ENCODE measurements at places on chromosomes 12 and 14. TPM values are rescaled to one million over a fixed set of nuclear protein-coding genes. Genes with fewer than 3 reads are reported as not detected.

CFAP54 gene
- 0.24 TPM for total RNA-seq

DNA sequence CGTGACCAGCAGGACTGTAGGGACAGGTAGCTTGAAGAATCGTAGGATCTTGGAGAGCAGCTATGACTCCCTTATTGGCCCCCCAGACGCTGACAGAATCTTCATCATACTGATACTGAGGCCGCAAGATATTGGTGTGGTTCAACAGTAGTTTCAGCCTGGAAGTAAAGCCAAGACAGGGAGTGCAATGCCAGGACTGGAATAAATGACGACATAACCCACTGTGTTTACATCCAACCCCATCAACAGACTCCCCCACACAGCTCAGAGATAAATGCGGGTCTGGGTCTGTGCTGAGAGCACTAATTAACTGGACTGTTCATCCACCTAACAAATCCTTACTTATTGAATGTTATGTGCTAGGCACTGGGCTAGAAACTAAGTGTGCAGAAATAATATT, 16.6 kb downstream of the NOXRED1 start:
- no peak for DNase-seq

DNA sequence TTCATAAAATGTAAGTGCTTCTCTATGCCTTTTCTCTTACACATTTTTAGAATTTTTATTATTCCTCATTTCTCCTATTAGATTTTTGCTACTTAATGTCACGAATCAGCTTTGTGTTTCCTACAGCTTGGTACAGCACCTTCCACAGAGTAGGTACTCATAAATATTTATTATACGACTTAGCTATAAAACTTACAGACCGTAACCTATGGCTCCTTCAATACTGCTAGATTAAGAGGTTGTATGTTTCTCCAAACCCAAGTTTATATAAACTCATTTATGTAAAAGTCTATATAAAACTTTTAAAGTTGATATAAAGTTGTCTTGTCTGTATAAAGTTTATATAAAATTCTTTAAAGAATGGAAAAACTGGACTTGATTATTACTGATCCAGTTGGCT, 11.5 kb downstream of the NFYB start:
- no peak for DNase-seq

PCK2 gene
- 34.1 TPM for total RNA-seq

GRCh38 chr12:50786498-50787231, 22.8 kb downstream of the ATF1 start:
- no peak for DNase-seq

SMCO2 gene
- total RNA-seq = not detected

TRPV4 gene
- total RNA-seq = not detected

DNA sequence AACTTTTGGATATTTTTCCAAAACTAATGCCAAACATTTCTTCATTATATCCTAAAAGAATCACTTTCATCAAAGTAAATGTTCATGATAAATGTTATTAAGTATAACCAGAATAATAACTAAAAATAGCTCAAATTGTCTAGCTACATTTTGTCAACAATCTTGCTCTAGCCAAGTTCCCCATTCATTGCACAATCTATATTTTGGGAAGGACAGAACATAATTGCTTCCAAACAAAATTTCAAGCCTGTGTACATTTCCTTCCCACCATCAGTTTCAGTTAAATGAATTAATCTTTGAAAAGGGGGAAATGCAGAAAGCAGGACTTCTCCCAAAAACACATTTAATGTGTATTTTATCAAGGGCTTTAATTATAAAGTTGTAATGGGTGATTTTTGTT, 98.0 kb upstream of the PLEKHG7 start:
- DNase-seq = no peak

FAIM2 gene
- total RNA-seq = not detected

ABCC9 gene
- total RNA-seq = not detected

GRCh38 chr12:101939306-101939705, 61.9 kb downstream of the DRAM1 start:
- no peak for DNase-seq

SMOC1 gene
- not detected for total RNA-seq

TBC1D30 gene
- 0.29 TPM for total RNA-seq

DNA sequence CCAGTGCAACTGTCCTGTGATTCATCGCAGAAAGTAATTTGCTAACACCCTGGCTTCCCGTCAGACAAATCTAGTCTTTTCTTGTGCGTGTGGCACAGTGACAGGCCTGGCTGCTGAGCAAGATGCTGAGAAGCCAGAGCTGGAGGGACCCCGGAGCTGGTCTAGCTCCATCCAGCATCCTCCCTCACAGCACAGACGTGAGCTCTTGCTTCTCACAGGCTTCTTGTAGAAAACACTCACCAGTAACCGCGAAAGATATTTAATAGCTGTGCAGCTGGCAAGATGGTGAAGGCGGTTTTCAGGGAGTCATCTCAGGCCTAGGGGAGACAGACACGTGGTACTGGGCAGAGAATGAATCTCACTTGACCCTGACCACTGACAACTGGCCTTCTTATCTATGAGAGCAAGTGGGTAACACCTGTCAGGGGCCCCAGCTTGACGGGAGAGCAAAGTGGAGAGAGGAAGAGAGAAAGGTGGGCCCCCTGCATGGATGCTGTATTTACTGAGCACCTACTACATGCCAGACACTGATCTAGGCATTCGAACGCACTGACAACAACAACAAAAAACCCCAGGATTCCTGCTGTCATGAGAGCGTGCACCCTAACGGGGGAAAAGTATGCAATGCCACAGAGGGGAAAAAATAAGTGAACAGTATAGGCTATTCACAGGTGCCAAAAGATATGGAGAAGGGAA, 63.3 kb downstream of the CCDC88C start:
- DNase-seq = no peak

GRCh38 chr12:124713436-124714082, 146.1 kb upstream of the NCOR2 start:
- peak; percentile 65 for DNase-seq

GRCh38 chr12:69123919-69124638, 115.3 kb upstream of the CPSF6 start:
- DNase-seq = no peak

GRCh38 chr12:31482816-31483215, 108.1 kb downstream of the DENND5B start:
- DNase-seq = no peak

CHFR gene
- 105 TPM for total RNA-seq

- DNase-seq = no peak
Observed at GRCh38 chr12:93299262-93299846, 78.4 kb upstream of the NUDT4 start.

- no peak for DNase-seq
Observed at GRCh38 chr14:104281768-104282301, 143.4 kb downstream of the KIF26A start.

DNA sequence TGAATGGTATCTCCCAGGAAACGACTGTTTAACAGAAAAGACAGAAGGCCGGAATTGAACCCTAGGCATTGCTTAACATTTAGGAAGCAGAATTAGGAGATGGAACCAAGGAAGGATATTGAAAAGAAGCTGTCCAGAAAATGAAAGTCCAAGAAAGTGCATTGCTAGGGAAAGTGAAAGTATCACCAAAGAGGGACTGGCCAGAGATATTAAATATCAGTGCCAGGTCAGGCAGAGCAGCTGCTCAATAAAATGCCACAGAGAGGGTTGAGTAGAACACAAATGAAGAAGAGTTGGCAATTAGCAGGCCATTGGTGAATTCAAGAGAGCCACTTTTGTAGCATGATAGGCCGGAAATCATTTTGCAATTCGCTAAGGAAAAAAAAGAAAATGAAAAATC, 101.6 kb downstream of the CFAP54 start:
- DNase-seq = no peak

EMC9 gene
- total RNA-seq = 26.4 TPM

DNA sequence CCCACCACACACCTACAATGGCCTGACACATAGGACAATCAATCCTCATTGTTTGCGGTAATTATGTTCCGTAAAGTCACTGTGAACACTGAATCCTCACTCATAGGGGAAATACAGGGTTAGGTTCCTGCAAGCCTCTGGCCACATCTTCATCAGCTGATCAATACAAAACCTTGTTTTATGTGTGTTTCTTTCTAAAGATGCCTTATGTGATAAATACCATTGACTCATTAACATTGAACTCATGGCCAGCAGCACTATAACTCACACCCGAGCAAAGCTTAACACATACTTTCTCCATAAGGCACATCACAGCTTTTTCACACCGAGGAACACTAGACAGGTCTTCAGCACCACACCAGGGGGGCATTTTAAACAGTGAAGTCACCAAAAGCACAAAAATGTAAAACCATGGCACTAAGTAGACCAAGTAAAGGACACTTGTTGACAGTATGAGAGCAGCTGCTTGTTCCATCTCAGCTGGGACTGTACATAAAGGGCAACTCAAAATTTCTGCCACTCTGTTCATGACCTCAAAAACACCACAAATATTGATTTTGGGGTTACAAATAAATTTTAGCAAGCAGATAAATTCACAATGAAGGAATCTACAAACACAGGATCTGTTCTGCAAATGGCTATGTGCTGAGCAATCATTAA, 60.5 kb downstream of the ESR2 start:
- DNase-seq = no peak

DNA sequence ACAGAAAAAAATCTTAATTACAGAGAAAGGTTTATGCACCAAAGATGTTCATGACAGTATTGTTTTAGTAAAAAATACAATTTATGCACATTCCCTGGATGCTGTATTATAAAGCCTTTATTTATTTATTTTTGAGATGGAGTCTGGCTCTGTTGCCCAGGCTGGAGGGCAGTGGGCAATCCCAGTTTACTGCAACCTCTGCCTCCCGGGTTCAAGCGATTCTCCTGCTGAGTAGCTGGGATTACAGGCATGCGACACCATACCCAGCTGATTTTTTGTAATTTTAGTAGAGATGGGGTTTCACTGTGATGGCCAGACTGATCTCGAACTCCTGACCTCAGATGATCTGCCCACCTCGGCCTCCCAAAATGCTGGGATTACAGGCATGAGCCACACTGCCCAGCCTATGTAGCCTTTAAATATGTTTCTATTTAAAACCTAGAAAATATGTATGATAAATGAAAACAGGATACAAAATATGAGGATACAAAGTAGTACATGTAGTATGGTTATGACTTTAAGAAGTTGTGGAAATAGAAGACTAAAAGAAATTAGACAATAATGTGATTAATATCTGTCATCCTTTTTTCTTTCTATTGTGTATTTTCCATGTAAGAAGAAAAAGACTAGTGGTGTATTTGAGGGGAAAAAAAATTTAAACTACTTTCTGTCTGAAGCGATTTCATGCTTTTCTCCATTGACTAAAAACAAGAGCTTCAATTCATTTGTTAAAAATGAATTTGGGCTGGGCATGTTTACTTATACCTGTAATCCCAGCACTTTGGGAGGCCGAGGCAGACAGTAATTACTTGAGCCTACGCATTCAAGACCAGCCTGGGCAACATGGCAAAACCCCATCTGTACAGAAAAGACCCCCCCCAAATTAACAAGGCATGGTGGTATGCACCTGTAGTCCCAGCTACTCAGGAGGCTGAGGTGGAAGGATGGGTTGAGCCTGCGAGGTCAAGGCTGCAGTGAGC, 13.1 kb downstream of the ATF1 start:
- DNase-seq = no peak

GRCh38 chr12:1851151-1851701, 30.9 kb downstream of the LRTM2 start:
- DNase-seq = no peak

DNA sequence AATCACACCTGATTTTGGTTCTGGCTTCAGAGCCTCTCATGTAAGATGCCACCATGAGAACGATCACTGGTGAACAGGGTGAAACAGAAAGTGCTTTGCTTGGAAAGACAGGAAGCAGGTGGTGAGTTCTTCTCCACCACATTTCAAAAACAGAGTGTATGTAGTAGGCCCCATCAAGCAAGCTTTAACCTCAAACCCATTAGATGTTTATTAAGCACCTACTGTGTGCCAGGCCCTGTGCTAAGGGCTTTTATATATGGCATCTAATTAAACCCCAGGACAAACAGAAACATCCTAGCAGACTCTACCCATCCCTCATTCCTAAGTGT, 47.8 kb upstream of the MED13L start:
- DNase-seq = peak; percentile 76

MANSC1 gene
- 0.73 TPM for total RNA-seq

GLT1D1 gene
- total RNA-seq = not detected

TAS2R9 gene
- not detected for total RNA-seq
